Activated CD8-positive, alpha-beta T cell treated with anti-CD3 and anti-CD28 coated beads for 36 hours (primary cell): ENCODE measurements at places on chromosomes 5 and 9.

DNA sequence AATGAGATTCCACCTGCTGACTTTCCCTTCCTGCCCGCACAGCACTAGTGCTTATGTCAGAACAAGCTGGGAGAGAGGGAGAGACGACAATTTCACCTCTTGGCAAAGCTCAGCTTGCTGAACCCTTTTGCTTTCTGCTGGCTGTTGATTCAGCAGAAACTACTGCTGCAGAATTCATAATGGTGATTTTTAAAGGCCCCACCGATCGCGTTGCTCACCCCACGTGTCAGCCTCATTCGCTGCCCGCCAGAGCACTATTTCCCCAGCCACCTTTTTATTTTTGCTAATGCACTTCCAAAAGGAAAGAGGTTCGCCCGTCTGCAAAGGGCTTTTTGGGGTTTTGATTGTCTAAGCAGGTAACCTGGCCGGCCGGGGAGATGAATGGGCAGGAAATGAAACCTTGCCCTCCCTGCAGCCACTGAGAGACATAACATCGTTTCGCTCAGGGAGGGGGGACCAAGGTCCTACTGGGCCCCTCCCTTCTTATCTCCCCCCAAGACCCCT, 1.3 kb downstream of the PPP2R2B start:
- peak; percentile 23 for DNase-seq

DNA sequence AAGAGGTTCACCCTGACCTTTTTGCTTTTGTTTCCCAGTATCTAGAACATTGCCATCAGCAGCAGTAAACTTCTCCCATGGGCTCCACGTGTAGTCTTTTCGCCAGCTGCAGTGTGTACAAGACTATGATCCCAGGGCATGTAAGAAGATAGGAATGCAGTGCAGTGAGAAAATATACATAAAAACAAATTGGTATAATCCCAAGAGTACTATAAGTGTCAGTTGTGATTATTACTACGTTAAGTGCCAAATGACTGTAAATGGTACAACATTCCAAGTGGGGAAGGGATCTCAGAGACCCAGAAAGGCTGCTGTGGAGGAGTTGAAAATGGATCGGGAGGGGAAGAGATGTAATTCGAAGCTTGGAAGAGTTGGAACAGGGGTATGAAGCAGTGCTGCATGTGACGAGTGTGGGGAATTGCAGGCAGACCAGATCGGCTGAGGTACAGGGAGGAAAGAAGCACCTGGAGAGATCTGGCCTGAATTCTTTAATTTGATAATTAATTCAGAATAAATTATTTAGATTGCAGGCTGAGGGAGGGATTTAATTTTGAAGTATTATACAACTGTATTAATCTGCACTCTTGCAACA, 95.1 kb downstream of the FBXL7 start:
- DNase-seq: no peak

- no peak for DNase-seq
Observed at GRCh38 chr9:108105885-108106284, 616.3 kb upstream of the KLF4 start.

DNA sequence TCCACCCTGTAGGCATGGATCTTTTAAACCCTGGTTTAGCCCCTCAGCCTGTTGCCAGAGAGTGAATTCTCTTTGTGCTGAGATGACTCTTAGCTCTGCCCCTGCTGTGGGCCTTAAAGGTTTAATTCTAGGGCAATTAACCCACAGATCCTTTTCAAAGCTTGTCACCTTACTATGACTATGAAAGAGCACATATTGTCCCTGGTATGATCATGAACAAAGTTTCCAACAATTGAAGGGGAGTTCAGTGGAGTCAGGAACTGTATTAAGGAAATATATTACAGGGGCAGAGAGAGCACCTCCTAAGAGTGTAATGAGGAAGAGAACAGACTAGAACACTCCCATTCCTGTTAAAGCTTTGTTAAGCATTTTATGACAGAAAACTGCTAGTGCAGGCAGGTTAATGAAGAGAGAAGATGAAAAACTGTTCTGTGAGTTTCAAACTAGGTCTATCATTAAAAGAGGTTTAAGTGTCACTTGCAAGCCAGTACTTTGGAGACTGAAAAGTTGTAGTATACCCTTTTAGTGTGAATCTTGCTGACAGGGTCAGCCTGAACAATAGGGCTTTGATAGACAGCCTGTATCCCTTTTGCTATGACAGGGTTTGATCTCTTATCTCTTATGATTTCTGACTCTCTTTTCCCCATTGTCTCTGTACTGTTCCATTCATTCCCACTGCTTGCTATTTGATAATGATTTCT, 104.2 kb upstream of the ELL2 start:
- peak; percentile 51 for DNase-seq

DNA sequence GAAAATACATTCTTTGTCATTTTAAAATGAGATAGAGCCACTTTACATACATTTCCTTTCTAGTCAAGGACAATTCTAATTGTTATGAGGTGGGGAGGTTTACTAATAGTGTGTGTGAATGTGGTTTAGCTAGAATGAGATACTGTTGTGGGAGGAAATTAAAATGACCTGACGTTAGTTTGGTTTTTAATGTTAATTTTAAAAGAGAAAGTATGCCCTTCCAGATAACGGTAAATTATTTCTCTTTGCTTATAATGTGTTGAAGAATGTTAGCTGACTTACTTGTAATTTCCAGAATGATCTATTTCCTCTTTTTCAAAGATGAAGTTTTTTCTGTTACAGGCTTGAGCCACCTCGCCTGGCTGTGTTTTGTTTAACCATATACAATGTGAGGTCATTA, 1.7 kb upstream of the TAF7 start:
- no peak for DNase-seq

DNA sequence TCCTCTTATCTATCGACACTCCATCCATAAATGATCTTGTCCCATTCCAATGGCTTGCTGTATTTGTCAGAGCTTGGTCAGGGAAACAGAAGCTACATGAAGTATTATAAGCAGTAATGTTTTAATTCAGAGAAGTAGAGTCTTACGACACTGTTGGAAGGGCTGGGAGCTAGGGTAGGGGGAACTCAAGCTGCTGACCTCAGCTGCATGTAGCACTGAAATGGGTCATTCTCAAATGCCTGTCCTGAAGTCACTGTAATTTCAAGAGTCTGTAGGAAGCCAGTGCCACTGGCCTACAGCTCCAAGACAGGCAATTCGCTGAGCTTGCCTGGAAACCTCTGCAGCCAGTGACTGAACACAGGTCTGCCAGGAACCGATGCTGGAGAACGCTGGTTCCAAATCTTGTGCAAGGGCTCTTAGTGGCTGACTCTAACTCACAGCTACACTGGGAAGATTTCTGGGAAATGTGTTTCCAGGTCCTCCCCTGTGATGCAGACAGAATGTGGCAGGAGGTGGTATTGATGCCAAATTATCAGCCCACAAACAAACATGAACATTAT, 532.4 kb downstream of the CCDC171 start:
- no peak for DNase-seq

GRCh38 chr5:112346411-112347044, 72.5 kb downstream of the EPB41L4A start:
- DNase-seq: no peak

DNA sequence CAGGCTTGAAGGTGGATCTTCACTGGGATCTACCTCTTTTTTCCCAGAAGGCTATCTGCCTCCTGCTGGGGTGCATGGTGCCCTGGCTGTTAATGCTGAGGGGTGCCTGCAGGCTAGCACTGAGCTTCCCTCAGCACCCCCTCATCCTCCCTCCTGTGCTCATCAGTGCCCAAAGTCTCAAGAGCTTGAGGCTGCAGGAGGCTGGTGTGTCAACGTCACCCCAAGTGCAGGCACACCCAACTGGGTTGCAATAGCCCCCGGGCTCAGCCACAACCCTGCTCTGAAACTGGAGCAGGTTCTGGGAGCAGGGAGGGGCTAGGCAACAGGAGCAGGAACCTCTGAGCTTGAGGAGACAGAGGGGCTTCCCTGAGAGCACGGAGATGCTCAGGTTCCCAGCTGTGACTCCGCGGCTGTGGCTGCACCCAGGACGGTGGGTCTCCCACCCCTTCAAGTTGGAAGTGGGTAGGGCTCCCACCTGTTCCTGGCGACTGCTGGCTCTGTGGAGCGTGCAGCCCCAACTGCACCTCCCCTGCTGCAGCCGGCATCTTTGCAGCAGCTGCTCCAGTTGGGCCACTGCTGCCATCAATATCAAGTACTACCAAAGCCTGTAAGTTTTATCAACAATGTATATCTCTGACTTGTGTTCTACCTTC, 1266.6 kb upstream of the C9orf72 start:
- no peak for DNase-seq

GRCh38 chr9:93093127-93093876, 2.7 kb upstream of the CARD19 start:
- peak; percentile 53 for DNase-seq
